ENCODE measurements at places on chromosomes 6 and 20.

DNA sequence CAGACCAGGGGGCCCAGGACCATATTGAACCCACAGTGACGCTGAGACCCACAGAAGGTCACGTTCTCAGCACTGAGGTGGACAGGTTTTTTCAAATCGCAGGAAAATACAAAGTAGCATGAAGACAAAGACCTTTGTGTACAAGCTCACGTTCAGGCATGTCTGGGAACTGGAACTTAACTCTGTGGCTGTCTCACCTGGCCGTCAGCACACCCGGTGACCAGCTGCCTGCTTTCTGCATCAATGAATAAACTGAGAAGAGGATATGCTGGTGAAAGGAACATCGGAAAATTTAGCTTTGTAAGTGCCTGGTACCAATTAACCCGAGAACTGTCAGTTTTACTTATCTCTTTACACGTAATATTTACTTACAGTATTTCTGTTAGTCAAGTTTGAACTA, 36.5 kb downstream of the WDR27 start:
- DNase-seq, result no peak

GRCh38 chr20:12086359-12086758, 168.7 kb downstream of the BTBD3 start:
- DNase-seq, result peak; percentile 22

DNA sequence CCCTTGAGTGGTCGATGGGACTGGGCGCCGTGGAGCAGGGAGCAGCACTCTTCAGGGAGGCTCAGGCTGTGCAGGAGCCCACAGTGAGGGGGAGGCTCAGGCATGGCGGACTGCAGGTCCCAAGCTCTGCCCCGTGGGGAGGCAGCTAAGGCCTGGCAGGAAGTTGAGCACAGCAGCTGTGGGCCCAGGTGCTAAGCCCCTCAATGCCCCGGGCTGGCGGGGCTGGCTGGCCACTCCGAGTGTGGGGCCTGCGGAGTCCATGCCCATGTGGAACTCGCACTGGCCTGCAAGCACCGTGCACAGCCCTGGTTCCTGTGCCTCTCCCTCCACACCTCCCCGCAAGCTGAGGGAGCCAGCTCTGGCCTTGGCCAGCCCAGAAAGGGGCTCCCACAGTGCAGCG, 948.4 kb upstream of the EYS start:
- DNase-seq, result no peak

GRCh38 chr20:44027343-44028002, 112.8 kb downstream of the TOX2 start:
- no peak for DNase-seq

Measured in fibroblast of pulmonary artery (primary cell).